Spleen (tissue), 13 donors: ENCODE measurements at places on chromosomes 12 and 14. TPM values are rescaled to one million over a fixed set of nuclear protein-coding genes. Genes with fewer than 3 reads are reported as not detected.
A peak's percentile ranks its signal among the peaks of the same experiment; 100 is the strongest.

- DNase-seq, result peak; percentile 60
Measured at GRCh38 chr12:131085816-131086591, 132.3 kb downstream of the ADGRD1 start.

DNA sequence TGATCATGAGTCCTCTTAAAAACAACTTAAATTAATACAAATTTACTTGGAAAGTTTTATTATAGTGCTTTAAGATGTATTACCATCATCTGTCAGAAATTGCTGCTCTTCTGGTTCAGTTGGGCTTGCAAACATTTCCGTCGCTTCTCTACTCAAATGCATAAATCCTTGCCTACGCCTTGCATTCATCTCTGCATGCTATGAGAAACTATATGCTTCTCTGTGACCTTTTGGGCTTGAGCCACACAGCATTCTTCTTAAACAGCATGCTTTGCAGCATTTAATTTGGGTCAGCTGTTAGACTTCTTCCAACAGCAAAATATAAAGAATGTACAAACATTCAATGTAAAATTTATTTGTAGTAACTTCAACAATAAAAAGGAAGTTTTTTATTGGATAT lies 305.7 kb upstream of the FLRT2 start:
- no peak for DNase-seq

DNA sequence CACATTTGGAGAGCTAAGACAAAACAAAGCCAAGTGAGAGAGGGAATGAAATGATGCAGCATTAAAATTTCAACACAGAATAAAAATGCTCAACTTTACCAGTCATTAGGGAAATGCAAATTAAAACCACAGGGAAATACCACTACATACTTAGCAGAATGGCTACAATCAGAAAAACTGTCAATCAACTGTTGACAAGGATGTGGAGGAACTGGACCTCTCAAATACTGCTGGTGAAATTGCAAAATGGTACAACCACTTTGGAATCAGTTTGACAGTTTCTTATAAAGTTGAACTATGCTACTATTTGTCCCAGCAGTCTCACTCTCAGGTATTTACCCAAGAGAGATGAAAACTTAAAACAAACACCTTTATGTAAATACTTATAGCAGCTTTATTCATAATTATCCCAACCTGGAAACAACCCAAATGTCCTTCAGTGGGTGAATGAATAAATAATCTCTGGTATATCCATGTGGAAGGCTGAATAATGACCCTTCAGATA lies 43.8 kb upstream of the KTN1 start:
- no peak for DNase-seq

- no peak for DNase-seq
Measured at GRCh38 chr14:55328317-55328716, 57.1 kb downstream of the FBXO34 start.

- DNase-seq, result no peak
Measured at GRCh38 chr12:70919597-70920035, 922 bp downstream of the PTPRR start.

DNA sequence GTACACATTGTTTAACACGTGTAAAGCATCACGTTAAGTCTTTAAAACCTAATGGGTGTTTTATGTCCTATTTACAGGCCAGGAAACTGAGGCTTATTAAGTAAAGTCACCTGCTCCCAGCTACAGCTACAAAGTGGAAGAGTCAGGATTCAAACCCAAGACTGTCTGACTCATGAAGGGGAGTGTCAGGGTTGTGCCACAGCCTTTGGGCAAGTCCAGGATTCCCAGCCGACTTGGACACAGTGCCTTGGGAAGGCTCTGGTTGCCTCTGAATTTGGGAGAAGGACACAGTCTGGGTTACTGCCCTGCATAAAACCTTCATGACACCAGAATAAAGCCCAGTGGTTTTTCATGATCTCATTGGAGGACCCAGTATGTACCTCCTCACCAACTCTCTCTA lies 7.3 kb downstream of the RNU4-2 start:
- no peak for DNase-seq

DNA sequence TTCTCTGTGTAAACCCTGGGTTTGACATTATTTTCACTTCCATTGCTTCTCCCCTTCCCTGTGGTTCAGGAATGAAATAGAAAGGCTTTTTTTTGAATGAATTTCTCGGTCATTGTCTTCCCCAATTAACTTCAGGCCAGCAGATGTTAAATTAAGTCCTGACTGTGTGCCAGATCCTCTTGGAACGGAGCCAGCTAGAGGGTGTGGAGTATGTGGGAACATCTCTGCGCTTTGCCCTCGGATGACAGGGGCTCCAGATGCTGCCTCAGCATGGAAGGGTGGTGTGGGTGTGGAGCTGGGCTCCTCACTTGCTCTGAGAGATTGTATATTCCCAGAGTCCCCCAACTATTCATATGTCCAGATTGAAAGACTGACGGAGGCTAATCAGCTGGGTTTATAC lies 13.1 kb downstream of the KRT85 start:
- DNase-seq, result peak; percentile 49

DNA sequence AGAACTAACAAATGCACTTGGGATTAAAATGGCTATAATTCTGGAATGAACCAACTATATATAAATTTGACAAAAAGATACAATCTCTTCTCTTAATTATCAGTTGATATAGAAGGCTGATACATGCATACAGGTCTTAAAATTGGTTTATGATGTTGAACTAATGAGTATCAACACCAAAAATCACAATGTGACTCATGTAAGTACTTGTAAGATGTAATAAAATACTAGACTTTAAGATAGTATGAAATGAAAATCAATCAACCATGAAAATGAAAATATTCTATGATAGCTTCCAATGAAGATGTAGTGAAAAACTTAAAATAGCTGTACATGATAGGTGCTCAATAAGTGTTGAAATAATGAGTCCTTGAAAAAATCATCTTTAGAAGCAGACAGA lies 116.6 kb upstream of the SOX5 start:
- no peak for DNase-seq

DNA sequence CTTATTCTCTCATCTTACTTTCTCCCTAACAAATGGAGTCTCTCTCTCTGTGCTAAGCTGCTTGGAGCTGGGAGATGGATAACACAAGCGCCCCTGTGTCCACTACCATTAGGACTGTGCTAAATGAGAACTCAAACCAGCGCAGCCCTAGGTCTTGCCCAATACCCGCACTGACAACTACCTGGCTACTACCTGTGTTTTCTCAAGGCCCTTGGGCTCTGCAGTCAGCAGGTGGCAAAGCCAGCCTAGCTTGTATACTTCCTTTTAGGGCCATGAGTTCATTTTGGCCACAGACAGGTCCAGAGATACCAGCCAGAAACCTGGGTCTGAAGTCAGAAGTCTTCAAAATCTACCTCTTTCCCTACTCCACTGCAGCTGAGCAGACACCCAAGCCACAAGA lies 13.0 kb upstream of the SLCO1B1 start:
- no peak for DNase-seq

- no peak for DNase-seq
Measured at GRCh38 chr12:19483727-19484126, 44.4 kb downstream of the AEBP2 start.

GRCh38 chr14:61104358-61104757 lies 123.3 kb downstream of the SLC38A6 start:
- DNase-seq, result no peak

GRCh38 chr12:89877136-89877535 lies 168.5 kb upstream of the ATP2B1 start:
- DNase-seq, result no peak

DNA sequence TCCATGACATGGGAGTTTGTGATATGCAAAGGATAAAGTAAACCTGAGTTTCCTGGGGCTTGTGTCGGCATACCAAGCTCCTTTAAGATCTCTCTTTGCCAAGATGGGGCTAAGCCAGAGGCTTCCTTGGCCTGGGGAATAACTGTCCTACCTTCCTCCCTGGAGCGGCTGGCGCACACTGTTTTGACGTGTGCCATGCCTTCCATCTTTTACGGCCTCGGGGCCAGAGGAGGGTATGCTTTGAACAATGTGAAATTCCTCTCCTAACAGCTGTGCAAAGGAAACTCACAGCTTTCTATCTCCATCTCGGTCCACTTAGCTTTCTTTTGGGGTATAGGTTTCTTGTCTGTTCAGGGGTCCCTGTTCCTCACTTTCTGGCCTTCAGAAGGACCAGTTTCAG lies 55.2 kb downstream of the NTF3 start:
- DNase-seq, result no peak

DNA sequence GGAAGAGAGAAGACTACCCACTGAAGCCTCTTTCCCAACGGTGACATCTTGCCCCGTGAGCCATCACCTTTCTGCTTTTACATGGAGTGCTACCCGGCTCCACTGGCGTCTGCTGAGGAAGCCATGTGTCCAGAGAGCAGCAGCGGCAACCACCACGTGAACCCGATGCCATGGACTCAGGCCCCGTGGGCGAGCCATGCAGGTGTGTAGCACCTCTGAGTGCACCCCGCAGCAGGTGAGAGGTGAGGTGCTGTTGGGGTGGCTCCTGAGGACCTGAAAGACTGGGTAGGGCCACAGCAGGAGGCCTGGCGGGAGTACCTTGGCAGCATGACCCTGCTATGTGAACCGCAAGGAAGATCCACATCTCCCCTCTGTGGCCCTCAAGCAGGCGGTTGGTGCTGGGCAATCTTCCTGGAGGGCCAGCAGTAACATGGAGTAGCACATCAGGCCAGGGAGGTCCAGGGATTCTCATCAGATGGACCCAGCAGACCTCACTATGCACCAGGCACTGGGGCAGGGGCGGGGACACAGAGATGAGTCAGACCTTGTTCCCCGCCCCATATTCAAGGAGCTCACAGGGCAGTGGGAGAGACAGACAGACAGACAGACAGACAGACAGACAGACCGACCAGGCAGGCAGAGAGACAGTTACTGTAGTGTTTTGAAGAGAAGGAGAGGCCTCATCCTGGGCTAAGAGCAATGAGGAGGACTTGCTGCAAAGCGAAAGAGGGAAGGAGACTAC lies 129.6 kb downstream of the PAPOLA start:
- no peak for DNase-seq

DNA sequence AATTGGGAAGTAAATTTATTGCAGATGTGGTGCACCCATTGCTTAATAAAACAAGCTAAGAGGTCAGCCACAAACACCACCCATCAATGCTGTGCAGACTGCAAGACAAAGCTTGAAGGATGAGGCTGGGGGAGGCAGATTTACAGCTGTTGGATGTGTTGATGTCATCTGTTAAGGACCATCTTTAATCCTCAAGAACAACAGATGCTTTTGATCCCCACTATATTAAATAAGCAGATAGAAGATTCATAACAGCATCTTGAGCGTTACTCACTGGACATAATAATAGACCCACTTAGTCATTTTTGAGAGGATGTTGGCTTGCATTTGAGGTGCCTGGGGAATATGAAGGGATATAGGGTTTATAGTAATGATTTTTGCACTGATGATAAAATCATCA lies 58.8 kb downstream of the GPR68 start:
- DNase-seq, result no peak

GRCh38 chr14:85248881-85249635 lies 280.9 kb upstream of the FLRT2 start:
- DNase-seq, result no peak

GRCh38 chr12:125187780-125188741 lies 122.8 kb downstream of the AACS start:
- no peak for DNase-seq

GRCh38 chr12:66290716-66291200 lies 11.5 kb upstream of the HELB start:
- DNase-seq, result no peak

GRCh38 chr14:77222546-77223225 lies 41.1 kb downstream of the TMEM63C start:
- no peak for DNase-seq

- DNase-seq, result no peak
Measured at GRCh38 chr12:55499810-55500252, 7.7 kb downstream of the OR6C68 start.

- DNase-seq, result no peak
Measured at GRCh38 chr12:54390176-54390667, 5.7 kb upstream of the ZNF385A start.

GRCh38 chr14:52079239-52079959 lies 10.5 kb upstream of the NID2 start:
- DNase-seq, result no peak

DNA sequence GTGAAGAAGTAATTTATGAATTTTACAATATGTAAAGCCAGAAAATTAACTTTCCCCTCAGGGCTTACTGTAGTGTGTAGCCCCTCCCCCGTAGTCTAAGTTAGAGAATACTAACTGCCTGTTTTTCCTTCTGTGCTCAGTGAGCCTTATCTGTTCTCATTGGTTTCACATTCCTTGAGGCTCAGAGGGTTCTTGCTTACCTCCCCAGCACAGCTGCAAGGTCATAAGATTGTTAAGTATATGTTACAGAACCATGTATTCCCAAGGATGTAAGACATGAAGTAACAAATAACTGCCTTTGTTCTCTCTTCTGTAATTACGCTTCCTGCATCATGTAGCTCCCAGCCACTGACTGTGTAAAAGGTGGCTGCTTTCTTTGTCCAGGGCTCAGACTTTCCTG lies 1351.1 kb downstream of the TMEM121 start:
- no peak for DNase-seq

GRCh38 chr12:6533653-6533922 lies 729 bp upstream of the GAPDH start:
- DNase-seq, result peak; percentile 90

DNA sequence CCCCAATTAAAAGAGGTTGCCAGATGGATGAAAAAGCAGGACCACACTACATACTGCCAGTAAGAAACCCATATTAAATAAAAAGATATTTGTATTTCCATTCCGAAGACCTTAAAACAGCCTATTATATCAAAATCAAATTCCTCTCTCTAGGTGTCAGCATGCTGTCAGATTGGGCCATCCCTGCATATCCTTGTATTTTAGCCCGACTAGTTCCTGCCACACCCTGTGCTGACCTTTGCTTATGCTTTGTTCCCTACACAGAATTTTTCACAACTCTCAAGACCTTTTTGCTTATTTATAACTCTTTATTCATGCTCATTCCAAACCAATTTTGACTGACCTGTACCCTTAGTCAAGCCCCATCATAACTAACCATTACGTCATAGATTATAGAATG lies 12.8 kb downstream of the GSKIP start:
- DNase-seq, result no peak

- no peak for DNase-seq
Measured at GRCh38 chr14:102223682-102224081, 81.3 kb downstream of the MOK start.

GRCh38 chr14:96626121-96626768 lies 124.1 kb downstream of the PAPOLA start:
- DNase-seq, result peak; percentile 29

- DNase-seq, result peak; percentile 62
Measured at GRCh38 chr14:100896369-100897060, 7.0 kb downstream of the RTL1 start.

DNA sequence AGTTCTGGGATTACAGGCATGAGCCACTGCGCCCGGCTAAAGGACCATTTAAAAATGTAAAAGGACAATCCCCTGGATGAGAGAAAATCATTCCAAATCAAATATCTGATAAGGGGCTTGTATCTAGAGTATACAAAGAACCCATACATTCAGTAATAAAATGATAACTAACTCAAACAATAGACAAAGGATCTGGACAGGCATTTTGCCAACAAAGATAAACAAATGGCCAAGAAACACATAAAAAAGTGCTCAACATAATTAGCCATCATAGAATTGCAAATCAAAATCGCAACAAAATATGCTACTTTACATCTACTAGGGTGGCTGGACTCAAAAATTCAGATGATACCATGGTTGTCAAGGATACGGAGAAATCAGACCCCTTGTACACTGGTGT lies 8.5 kb upstream of the BICD1 start:
- no peak for DNase-seq

GRCh38 chr14:77642407-77642806 lies 26.0 kb upstream of the SPTLC2 start:
- no peak for DNase-seq

Gene SLC25A47
- total RNA-seq, result not detected

Gene RNASE3
- 24.0 TPM for total RNA-seq

Gene ZBTB42
- 8.2 TPM for total RNA-seq

Gene MANSC4
- not detected for total RNA-seq

Gene DIO2
- 0.42 TPM for total RNA-seq

Gene CACNA1C
- total RNA-seq, result 13.5 TPM
